ENCODE measurements at places on chromosomes 6 and 20. TPM values are rescaled to one million over a fixed set of nuclear protein-coding genes. Genes with fewer than 3 reads are reported as not detected.

The RNF217 gene
- 10.8 TPM for total RNA-seq

The TRAPPC3L gene
- total RNA-seq: not detected

The PHACTR3 gene
- total RNA-seq: 0.36 TPM

The TRIM31 gene
- total RNA-seq: not detected

The GLP1R gene
- total RNA-seq: not detected

The KCNB1 gene
- not detected for total RNA-seq

The MCHR2 gene
- not detected for total RNA-seq

The RFX6 gene
- total RNA-seq: not detected

The SPATS1 gene
- total RNA-seq: not detected

The LAMA2 gene
- 1.2 TPM for total RNA-seq

The RCAN2 gene
- total RNA-seq: not detected

The COL21A1 gene
- total RNA-seq: not detected

The KLC4 gene
- total RNA-seq: 13.4 TPM

The KHDC1L gene
- total RNA-seq: not detected

The RAB23 gene
- 15.3 TPM for total RNA-seq

The NEURL2 gene
- 3.3 TPM for total RNA-seq

The SYCP2 gene
- 0.93 TPM for total RNA-seq

The HLA-DQA1 gene
- total RNA-seq: not detected

The FAM83C gene
- not detected for total RNA-seq

The DNMT3B gene
- total RNA-seq: 1.0 TPM

The ARHGAP18 gene
- total RNA-seq: 38.9 TPM

The MYLK2 gene
- under 0.01 TPM for total RNA-seq

The FILIP1 gene
- under 0.01 TPM for total RNA-seq

The GCNT2 gene
- total RNA-seq: 182 TPM

The FKBP1C gene
- 1.00 TPM for total RNA-seq

The SLC52A3 gene
- total RNA-seq: not detected

The RAET1L gene
- total RNA-seq: not detected

The SLC32A1 gene
- total RNA-seq: not detected

The HMGN4 gene
- total RNA-seq: 54.2 TPM

All from melanocyte of skin (primary cell).